Sigmoid colon (tissue), 7 donors: ENCODE measurements at places on chromosomes 3 and 15.

DNA sequence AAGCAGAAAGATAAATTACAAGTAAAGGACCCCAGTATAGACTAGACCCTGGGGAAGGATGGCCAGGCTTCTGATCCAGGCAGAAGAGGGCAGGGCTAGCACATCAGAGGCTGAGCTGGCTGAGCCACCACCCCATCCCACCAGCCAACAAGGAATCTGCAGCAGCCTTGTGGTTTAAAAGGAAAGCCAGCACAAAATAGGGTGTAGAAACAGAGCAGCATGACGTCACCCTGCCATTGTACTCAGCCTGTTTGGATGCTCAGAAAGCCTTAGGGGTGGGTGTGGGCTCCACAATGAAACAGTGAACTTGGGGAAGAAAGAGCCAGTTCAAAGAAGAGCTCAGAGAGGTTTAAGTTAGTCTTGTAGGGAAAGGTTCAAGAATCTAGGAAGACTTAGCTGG, 28.2 kb downstream of the DUOX1 start:
- no peak for DNase-seq

- no peak for DNase-seq
Observed at GRCh38 chr3:111691293-111691909, 96.3 kb upstream of the ZBED2 start.

- no peak for DNase-seq
Observed at GRCh38 chr3:120424506-120424905, 26.3 kb downstream of the FSTL1 start.

DNA sequence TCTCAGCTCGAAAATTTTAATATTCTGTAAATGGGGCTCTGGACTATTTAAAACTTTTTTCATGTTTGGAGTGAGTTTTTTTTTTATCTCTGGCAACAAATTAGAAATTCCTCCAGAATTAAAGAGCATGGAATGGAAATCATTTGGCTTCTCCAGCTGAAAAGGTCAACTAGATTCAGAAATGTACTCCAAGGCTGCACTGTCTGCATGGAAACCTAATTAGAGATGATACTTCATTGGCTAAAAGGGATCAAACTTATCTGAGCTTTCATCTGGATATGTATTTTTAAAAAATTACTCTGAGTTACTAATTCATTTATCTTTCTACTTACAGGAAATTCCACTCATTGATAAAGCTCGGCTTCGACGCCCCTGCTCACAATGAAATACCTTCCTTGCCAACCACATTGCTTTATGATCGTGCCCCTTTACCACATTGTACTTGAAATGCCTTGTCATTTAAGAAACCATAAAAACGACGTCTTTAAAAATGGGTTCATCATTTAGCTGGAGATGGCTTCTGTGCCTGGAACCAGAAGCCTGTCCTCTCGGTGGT, 285.5 kb upstream of the ICE2 start:
- no peak for DNase-seq

- DNase-seq: no peak
Observed at GRCh38 chr15:84761607-84762131, 13.3 kb downstream of the ZNF592 start.
